ENCODE measurements at places on chromosomes 4 and X.

- DNase-seq, result no peak
Observed at GRCh38 chrX:101219116-101219863, at the start of gene DRP2. DRP2 (plus strand) TSS chrX:101219786; CDS start chrX:101231648, 11,862 bp downstream.

DNA sequence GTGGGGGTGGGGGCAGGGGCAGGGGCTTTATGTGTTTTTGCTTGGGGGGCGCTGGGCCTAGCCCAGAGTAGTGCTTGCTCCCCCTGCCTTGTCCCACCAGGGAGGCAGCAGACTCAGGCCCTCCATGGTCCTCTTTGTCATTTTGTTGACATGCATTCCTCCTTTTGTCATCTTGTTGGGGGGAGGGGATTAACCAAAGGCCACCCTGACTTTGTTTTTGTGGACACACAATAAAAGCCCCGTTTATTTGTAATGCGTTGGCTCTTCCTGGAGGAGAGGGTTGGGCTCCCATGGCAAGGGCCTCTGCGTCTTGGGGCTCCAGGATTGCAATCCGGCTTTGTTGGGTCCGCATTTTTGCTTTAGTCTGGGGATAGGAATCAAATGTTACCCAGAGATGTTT is 2.2 kb downstream of the EMD start:
- no peak for DNase-seq

DNA sequence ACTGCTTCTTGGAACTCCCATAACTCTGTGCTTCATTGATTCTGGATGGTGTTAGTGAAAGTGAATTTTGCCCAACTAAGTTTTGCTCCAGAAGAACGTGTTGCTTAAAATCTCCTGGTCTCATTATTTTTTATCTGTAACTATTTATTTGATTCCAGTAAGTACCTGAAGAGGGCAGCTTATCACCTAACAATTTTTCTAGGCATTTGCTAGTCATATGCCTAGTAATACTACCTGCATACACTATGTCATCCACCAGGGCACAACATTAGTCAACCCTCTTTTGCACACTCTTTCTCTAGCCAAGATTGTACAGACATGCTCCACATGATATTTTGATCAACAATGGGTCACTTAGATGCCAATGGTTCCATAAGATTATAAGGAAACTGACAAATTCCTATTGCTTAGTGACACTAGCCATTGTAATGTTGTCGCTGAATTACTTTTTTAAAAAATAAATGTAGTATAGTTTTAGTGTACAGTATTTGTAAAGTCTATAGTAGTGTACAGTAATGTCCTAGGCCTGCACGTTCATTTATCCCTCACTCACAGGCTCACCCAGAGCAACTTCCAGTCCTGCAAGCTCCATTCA is 499.9 kb upstream of the AADAT start:
- DNase-seq, result no peak

- DNase-seq, result no peak
Observed at GRCh38 chr4:3752022-3752421, 14.2 kb upstream of the ADRA2C start.

- no peak for DNase-seq
Observed at GRCh38 chr4:44660396-44660795, 9.0 kb upstream of the YIPF7 start.

DNA sequence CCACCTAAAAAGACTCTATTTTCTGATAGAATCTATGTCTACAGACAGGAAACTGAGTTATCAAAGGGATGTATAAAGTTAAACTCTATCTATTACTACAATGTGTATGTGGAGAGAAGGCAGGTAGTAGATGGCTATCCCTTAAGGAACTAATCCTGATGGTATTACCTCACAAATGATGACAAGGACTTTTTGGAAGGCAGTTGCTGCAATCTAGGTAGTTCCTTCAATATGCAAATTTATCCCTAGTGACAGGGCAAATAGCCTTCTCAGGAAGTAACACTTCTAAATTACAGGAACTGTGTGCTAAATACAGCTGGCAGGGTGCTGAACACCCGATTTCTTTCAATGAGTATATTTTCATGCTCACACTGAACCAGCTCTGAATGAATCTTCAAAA is 177.4 kb downstream of the COL25A1 start:
- DNase-seq, result no peak

DNA sequence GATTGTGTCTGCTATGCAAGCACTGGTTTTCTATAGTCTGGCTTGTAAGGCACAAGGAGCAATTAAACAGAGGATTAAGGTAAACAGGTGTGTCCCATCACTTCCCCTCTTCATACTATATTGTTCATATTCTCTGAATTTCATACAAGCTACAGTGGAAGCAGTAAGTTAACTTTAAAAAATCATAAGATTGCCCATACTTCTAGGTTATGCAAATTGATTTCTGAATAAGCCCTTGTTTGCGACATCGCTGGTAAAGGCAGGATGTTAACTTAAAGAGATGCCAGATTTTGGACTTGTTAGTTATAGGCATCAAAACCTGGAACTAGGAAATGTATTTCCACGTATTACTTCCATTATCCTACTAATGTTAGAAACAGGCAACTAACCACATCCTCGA is 1.0 kb upstream of the TMEM131L start:
- DNase-seq, result no peak

DNA sequence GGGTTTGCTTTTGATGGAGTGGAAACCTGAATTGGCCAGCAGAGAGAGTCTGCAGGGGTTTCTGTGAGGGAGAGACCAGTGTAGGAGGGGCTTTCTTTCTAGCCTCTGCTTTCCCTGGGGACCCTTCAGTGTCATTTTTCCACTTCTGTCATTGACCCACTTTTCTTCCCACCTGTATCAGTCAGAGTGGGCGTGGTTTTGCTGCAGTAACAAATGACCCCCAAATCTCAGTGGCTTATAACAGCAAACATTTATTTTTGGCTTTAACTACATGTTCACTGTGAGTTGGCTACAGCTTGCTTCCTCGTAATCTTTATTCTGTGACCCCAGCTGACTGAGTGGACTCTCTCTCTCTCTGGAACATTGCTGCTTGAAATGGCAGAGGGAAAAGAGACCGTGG is 25.6 kb upstream of the PTTG2 start:
- DNase-seq, result no peak

GRCh38 chrX:22430701-22431100 is 158.0 kb downstream of the CBLL2 start:
- DNase-seq, result no peak

- DNase-seq, result no peak
Observed at GRCh38 chr4:25007598-25007997, 23.1 kb downstream of the LGI2 start.

GRCh38 chr4:110710070-110710469 is 87.2 kb upstream of the PITX2 start:
- no peak for DNase-seq

- DNase-seq, result no peak
Observed at GRCh38 chr4:76799140-76799539, 98.8 kb downstream of the SOWAHB start.

DNA sequence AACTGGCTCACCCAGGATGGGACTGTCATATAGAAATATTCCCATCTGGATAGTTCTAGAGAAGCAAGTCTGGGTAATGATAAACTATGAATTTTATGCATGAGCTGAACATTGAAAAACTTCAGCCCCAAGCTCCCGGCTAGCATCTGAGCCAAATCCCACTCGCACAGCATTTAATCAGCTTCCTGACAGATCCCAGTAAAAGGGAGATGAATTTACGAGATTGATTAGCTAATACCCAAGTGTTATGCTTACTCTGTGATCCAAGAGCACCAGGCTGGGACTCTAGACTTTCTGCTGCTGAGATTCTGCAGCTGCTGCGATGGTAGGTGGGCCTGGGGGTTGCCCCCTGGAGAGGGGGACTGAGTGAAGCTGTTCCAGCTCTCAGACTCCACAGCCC is 28.0 kb downstream of the FRMPD3 start:
- DNase-seq, result no peak

- DNase-seq, result no peak
Observed at GRCh38 chrX:138890491-138890890, 179.0 kb upstream of the FGF13 start.

GRCh38 chr4:123701131-123701575 is 304.6 kb downstream of the SPRY1 start:
- no peak for DNase-seq

Measured in NCI-H187 (cell line).